ENCODE measurements at places on chromosomes 12 and 14.

DNA sequence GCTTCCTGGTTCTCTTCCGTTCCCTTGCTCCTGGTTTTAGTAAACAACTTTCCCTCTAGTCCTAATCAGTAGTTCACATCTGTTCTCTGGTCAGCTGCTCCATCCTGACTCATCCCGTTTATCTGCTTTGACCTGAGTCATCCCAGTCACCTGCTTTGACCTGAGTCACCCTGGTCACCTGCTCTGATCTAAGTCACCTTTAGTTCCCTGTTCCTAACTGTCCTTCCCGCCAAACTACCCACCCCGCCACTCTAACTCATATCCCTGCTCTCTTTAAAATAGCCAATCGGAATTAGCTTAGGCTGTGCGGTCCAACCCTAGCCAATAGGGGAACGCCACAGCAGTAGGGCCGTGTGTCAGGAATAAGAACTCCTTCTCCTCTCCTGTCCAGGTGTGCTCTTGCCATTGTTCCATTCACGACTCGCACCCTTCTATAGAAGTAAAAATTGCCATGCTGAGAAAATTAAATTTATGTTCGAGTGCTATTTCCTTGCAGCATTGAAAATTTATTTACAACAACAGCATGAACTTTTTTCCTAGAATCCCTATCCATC, 3.1 kb upstream of the ANKRD33 start:
- DNase-seq = no peak

GRCh38 chr12:116766746-116767145, 28.6 kb downstream of the RNFT2 start:
- DNase-seq = no peak

DNA sequence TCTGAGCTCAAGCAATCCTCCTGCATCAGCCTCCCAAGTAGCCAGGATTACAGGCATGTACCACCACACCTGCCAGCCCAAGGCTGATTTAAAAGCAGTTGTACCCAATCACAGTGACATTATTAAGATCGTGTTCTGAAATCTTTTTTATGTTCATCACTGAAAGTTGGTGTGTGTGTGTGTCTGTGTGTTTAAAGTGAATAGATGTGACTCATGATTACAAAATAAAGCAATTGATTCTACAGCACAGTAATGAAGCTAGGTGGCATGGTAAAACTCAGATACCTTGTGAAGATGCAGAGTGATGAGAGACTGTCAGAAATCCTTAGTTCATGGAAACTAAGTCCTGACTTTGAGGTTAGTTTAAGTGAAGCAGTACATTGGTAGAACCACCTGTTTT, 74.2 kb upstream of the ATP2B1 start:
- DNase-seq = no peak

DNA sequence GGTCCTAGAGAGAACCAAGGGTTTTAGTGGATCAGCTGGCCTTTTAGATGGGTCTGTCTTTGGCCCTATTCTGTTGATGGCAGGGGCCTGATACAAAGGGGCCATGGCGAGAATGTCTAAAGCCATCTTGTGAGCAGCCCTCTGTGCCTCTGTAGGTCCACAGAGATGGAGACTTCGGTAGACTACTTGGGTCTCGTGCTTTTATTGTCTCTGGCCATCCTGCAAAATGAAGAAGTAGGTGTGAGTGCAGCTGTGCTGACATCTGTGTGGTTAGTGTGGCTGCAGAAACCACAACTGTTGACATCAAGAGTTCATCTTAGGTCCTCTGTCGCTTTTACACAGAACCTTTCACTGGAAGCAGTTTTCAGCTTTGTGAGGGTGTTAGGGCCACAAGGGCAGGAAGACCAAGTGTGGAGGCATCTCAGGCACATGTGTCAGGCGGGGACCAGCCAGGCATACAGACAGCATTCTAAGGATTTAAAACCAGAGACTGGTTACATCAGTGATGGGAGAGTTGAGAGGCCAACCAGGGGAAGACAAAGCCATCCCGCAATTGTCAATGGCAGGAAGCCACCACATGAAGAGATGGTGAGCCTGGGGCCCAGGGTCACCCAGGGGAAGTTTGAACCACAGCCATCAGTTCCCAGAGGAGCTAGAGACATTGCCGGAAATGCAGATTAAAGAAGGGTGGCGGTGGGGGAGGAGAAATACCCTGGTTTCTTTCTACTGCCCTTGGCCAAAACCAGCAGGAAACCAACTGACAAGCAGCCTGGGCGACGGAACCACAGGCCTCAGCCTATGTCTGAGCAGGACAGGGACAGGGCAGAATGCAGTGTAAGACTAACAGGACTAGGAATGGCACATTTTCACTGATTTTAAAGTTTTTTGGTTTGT, 13.0 kb upstream of the TPCN1 start:
- peak; percentile 39 for DNase-seq

DNA sequence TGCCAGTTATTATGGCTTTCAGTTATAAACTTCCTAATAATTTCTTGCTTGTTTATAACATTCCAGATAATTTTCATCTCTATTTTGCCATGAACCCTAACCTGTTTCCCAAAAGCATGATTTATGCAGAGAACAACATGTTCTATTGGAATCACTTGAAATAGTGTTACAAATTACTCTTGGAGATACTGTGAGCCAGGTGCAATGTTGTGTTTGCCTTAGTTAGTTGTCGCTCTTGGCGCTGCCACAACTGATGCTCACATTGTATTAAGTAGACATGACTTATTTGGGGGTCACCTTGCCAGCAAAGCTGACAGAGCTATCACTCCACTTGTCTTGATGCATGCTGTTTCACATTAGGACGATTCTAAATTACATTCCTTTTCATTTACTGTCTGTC, 49.4 kb downstream of the TSPAN8 start:
- no peak for DNase-seq

All from T-helper 22 cell (primary cell).